MV-4-11 (cell line): ENCODE measurements at places on chromosomes 3 and 15.

GRCh38 chr3:23940775-23941174 is 4.3 kb upstream of the NR1D2 start:
- no peak for DNase-seq

DNA sequence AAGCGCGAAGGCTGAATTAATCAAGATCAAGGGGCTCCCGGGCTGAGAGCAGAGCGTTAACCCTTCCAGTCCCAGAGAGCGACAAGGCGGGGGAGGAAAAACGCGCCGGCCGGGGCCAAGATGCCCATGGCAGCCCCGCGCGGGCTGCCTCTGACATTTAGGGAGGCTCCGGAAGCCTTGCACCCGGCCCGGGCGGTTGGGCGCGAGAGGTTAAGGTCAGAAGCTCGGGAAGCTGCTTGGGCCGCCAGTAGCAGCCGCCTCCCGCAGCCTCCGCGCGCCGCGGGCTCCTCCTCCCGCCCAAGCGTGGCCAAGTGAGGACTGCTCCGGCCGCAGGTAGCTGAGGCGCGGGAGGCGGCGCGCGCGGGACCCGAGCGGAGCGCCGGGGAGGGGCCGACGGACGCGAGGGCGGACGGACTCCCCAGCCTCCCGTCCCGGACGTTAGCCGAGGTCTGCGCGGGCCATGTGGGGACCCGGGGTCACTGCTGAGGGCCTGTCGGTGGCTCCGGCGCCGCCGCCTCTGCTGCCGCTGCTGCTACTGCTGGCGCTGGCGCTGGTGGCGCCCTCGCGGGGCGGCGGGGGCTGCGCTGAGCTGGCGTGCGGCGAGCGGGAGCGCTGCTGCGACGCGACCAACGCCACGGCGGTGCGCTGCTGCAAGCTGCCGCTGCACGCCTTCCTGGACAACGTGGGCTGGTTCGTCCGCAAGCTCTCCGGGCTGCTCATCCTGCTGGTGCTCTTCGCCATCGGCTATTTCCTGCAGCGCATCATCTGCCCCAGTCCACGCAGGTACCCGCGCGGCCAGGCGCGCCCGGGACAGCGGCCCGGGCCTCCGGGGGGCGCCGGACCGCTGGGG is at the start of gene C3orf80:
Gene C3orf80 (plus strand): TSS at position 247 of the 850 bp plus-strand sequence. CDS start 214 bp downstream, at position 461.
- DNase-seq: peak; percentile 45

GRCh38 chr3:161270991-161271390 is 49.9 kb downstream of the NMD3 start:
- no peak for DNase-seq

DNA sequence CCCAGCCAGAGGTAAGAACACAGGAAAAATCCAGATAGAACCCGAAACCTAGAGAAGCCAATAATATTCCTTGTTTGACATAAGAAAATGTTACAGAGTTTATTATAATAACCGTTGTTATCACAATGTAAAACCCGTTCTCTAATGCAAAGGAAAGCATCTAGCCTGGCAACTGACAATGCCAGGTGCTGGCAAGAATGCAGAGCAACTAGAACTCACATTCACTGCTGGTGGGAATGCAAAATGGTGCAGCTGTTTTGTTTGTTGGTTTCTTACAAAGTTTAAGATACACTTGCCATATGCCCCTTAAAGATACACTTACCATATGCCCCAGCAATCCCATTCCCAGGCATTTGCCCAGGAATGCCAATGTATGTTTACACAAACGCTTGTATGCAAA is 23.4 kb downstream of the VPS39 start:
- DNase-seq: no peak

- no peak for DNase-seq
Measured at GRCh38 chr15:25238716-25239470, 199.9 kb downstream of the UBE3A start.

GRCh38 chr3:143103652-143104051 is 15.9 kb upstream of the CHST2 start:
- no peak for DNase-seq

- no peak for DNase-seq
Measured at GRCh38 chr15:78007211-78007931, 70.1 kb downstream of the TBC1D2B start.

- DNase-seq: no peak
Measured at GRCh38 chr3:157859541-157859940, 246.7 kb downstream of the SHOX2 start.

- no peak for DNase-seq
Measured at GRCh38 chr15:32694222-32694983, 23.4 kb upstream of the GREM1 start.

DNA sequence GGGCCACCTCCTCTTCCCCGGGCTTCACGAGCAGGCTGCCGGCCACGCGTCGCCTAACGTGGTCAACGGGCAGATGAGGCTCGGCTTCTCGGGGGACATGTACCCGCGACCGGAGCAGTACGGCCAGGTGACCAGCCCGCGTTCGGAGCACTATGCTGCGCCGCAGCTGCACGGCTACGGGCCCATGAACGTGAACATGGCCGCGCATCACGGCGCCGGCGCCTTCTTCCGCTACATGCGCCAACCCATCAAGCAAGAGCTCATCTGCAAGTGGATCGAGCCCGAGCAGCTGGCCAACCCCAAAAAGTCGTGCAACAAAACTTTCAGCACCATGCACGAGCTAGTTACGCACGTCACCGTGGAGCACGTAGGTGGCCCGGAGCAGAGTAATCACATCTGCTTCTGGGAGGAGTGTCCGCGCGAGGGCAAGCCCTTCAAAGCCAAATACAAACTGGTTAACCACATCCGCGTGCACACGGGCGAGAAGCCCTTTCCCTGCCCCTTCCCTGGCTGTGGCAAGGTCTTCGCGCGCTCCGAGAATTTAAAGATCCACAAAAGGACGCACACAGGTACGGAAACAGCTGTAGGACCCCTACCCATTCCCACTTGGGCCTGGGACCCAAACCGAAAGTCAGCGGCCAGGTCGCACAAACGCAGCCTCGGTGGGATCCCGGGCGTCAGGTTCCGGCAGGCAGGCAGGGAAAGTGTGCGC is 1.5 kb downstream of the ZIC1 start:
- peak; percentile 9 for DNase-seq

DNA sequence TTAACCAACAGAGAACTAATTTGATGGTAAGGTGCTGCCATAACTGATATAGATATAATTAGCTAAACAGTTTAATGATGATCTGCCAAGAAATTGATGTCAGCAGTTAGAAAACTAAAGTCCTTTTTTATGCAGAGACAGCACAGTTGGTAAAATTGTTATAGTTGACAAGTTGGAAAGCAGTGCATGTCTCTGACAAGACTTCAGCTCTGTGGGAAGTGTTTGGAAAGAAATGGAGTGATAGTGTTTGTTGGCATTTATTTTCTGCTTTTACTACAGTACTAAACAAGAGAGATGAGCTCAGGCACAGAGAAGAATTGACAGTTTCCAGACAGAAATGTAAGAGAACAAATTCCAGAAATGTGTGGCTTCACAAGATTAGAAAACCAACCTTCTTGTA is 523.5 kb upstream of the BCHE start:
- DNase-seq: no peak

GRCh38 chr3:43036621-43037423 is 57.7 kb downstream of the GASK1A start:
- DNase-seq: no peak

DNA sequence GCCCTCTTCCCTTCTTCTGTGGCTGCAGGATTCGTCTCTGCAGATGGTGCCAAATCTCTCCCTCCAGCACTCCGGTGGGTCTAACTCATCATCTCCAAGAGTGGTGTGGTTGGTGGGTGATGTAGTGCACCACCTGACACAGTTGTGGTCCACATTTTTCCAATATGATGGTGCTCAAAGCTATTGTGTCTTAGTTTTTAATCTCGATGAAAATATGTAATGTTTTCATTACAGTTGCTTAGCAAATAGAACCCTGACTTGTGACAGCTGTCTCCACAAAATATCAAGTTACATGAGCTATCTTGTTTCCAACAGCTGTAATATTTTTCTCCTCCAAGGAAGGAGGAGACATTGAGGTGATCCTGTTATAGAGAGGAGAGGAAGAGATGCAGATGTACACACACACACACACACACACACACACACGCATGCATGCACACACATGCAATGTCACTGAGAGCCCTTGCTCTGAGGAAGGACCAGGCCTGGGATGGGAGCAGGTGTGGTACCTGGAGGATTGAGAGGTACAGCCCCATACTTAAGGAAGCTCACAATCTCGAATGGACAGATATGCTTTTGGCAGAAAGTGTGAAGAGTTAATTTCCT is 15.7 kb upstream of the ESYT3 start:
- no peak for DNase-seq

DNA sequence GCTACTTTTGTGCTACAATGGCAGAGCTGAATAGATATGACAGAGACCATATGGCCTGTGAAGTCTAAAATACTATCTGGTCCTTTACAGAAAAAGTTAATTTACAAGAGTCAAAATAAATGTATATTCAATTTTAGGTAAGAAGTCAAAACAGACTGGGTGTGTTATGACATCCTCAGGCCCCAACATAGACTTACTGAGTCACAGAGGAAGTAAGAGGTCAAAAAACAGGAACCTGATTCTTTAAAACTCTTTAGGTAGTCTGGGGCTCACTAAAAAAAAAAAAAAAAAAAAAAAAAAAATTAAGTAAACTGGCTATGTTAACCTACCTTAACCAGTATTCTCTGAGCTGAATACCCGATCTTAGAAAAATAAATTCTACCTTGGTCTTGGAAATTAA is 13.1 kb downstream of the DNAAF4 start:
- DNase-seq: peak; percentile 88

DNA sequence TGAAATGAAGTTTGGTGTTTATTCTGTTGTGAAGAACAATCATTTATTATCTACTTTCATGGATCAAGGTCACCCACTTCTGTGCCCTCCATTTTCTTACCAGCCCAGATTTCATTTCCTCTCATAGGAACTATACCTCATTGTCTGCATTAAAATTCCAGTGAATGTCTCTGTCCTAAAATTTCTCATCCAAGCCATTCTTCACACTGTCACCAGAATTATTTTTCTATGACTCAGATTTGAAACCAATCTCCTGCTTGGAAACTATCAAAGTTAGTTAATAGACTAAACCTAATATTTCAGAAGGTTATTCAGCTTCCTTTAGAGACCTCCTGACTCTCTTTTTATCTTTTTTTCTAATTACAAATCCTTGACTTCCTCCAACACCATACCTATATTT is 364.1 kb upstream of the CBLB start:
- no peak for DNase-seq
